ENCODE measurements at places on chromosomes 16 and 17. TPM values are rescaled to one million over a fixed set of nuclear protein-coding genes. Genes with fewer than 3 reads are reported as not detected.

KRT33A gene
- not detected for total RNA-seq

COG1 gene
- total RNA-seq: 21.5 TPM

ABCA9 gene
- 16.8 TPM for total RNA-seq

GLOD4 gene
- total RNA-seq: 43.3 TPM

ABCC11 gene
- total RNA-seq: under 0.01 TPM

AFMID gene
- 23.2 TPM for total RNA-seq

IL17C gene
- total RNA-seq: 0.29 TPM

HSD17B2 gene
- not detected for total RNA-seq

ST6GALNAC1 gene
- not detected for total RNA-seq

TMEM92 gene
- total RNA-seq: 0.36 TPM

CTRL gene
- 0.59 TPM for total RNA-seq

PPP1R27 gene
- total RNA-seq: not detected

CD300H gene
- total RNA-seq: not detected

GCGR gene
- not detected for total RNA-seq

EME1 gene
- total RNA-seq: 0.72 TPM

PLEKHG4 gene
- 31.8 TPM for total RNA-seq

Data from osteoblast (primary cell).